HuH-7 (cell line): ENCODE measurements at places on chromosomes 7 and 10.

- DNase-seq = no peak
Observed at GRCh38 chr7:139078911-139079310, 30.6 kb downstream of the ZC3HAV1 start.

DNA sequence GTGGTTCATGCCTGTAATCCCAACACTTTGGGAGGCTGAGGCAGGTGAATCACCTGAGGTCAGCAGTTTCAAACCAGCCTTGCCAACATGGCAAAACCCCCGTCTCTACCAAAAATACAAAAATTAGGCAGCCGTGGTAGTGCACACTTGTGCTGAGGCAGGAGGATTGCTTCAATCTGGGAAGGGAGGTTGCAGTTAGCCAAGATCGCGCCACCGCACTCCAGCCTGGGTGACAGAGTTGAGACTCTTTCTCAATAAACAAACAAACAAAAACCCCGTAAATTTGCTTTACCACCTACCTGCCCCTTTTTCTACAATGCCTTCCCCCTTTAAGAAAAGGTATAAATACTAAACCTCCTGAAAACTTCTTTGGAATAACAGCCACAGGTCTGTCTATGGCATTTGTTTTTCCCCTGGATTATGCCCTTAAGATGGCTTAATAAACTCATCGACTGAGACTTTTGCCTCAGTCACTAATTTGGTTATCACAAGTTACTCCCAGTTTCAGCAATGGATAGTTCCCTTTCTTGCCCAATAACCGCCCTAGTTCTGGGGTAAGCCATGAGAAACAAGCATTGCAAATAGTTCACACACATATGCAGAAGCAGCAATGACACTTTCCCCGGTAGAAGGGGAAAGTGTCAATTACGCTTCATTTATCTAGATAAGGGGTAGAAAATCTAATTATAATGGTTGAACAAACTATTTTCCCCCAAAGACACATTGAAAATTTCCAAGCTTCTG lies 52.8 kb upstream of the SVIL start:
- DNase-seq = no peak

DNA sequence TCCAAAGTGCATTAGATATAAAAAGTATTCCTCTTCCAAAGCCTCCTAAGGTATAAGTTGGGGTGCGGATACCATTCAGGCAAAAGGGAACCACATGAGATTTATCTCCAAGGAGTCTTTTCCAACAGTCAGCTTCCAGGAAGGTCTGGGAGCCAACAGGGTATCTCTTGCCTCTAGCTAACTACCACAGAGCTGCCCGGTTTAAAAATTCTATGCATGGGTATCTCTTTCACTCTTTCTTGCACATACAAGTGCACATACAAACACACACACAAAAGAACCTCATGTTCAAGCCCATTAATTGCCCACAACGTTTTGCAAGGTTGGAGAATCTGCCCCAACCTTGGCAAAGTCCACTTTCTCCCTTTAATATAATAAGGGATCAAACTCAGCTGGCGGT lies 80.7 kb downstream of the CDK6 start:
- DNase-seq = no peak

GRCh38 chr7:121436688-121437087 lies 40.6 kb upstream of the FAM3C start:
- DNase-seq = no peak

DNA sequence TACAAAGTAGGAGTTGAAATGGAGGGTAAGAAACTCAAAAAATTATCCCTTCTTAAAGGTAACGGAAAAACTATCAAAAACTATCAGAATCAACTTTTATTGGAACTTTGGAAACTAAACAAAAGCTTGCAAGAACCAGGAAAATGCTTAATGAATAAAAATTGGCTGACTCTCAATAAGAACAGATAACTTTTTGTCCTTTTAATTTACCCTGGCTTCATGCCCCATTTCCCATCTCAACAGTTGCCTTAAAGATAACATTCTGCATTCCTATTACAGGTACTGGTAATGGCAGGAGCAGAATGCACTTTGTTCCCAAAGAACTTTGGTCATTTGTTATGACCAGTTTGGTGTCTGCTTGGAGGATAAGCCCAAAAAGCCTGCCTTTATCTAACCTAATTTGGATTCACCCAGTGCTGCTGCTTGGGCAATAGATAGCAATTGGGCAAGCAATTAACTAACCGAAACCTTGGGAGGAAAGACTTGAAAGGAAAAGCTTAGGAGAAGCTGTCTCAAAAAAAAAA lies 17.8 kb downstream of the CH25H start:
- no peak for DNase-seq

- no peak for DNase-seq
Observed at GRCh38 chr7:155287284-155287935, 10.3 kb upstream of the INSIG1 start.
